Nephron progenitor cell (in vitro differentiated cells): ENCODE measurements at places on chromosomes 2 and 18.

DNA sequence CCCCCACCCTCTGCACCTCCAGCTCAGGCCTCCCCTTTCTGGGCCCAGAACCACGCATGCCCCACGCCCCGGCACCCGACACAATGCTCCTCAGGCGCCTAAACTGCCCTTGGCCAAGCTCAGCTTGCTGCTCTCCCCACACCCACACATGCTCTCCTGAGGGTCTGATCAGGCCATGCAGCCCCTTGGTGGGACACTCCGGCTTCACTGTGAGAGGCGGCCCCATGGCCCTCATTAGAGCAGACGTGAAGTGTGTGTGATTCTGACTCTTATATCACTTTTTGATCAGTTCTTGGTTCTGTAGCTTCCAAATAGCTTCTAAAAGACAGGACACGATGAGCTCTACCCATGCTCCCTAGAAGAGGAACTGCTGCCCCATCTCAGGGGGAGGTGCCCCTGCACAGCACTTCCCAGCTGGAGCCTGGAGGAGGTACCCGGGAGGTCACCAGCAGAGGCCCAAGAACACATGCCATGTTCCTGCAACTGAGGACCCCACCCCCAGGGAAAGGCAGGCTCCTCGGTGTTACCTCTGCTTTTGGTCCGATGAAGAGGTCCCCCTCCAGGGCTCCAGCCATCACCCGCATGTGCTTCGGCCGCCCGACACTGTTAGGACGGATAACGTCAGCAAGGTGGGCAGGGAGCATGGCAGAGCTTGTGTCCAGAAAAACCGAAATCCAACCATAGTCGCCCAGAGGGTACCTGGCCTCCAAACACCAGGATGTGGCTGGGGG lies 3.6 kb downstream of the ACTR1B start:
- DNase-seq = no peak

DNA sequence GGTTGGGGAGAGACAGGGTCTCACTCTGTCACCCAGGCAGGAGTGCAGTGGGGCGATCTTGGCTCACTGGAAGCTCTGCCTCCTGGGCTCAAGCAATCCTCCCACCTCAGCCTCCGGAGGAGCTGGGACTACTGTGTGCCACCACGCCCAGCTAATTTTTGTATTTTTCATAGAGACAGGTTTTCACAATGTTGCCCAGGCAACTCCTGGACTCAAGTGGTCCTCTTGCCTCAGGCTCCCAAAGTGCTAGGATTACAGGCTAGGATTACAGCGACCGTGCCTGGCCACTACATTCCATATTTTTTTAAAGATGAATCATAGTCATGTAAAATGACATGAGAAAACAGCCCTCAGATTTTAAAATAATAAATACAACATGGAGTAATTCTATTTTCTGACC lies 32.3 kb downstream of the CWC22 start:
- DNase-seq = no peak

DNA sequence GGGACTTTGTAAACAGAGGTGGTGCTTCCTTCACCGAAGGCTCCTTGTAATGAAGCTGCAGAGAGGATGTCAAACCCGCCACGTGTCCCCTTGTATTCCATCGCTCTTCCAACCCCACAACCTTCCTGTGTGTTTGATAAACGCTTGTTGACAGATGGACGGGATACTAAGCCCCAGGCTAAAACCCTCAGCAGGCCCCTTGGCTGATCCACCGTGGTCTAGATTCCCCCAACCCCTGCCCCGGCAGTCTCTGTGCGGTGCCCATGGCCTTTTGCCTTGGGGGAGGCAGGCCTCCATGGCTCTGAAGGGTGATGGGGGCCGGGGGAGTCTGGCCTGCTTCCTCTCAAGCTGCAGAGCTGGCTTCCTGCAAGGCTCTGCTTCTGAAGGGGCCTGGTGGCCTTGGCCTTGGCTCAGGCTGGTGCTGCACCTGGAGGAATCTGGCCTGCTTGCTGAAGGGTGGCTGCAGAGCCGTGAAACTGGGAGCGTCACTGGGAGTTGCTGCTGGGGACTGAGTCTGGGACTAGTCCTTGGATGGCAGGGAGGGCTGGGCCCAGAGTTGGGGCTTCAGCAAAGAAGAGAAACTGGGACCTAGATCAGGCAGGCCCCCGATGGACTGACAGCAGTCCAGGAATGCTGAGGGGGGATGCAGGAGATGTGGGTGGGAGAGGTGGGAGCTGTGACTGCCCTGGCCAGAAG lies 9.6 kb upstream of the NTSR2 start:
- no peak for DNase-seq

DNA sequence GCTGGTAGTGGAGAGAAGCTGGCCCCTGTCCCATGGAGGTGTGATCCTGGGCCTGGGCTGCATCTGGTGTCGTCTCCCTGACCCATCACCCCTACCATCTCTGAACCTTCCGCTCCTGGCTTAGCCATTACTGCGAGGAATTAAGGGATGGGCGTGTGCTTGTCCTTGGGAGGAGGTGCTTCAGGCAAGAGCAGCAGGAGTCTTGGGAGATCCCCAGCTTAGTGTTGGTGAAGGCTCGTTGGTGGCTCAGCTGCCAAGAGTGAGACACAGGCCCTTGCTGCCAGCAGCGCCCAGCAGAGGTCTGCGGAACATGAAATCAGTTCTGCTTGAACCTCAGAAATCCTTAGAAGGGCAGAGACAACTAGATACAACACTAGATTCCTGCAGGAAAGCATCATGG lies 59.9 kb upstream of the TGFA start:
- DNase-seq = no peak

- DNase-seq = no peak
These were observed 37.7 kb downstream of the ADAM23 start for GRCh38 chr2:206481056-206481455.

- DNase-seq = no peak
These were observed 67.5 kb downstream of the NYAP2 start for GRCh38 chr2:225466891-225467604.

- DNase-seq = no peak
These were observed 49.5 kb downstream of the KCNE4 start for GRCh38 chr2:223101340-223102039.

DNA sequence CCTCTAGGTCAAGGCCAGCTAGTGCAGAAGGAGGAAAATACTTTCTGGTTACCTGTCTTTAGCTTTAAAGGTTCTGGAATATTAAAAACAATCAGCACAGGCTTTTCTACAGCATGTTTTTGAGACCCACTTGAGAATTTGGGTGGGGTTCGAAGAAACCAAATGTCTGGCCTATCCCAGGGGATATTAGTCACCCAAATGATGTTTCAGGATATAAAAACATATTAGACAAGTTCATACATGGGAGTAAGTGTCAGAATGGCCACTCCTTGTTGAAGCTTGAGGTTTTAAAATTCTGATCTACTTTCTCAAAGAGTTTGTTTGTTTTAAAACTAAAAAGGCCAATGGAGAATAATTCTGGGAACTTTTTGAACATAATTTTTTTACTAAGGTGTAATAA lies 158.6 kb upstream of the DLX2 start:
- DNase-seq = no peak

GRCh38 chr2:59887366-59887765 lies 666.1 kb downstream of the BCL11A start:
- DNase-seq = no peak

GRCh38 chr2:146189541-146189940 lies 1655.3 kb upstream of the ACVR2A start:
- DNase-seq = no peak

DNA sequence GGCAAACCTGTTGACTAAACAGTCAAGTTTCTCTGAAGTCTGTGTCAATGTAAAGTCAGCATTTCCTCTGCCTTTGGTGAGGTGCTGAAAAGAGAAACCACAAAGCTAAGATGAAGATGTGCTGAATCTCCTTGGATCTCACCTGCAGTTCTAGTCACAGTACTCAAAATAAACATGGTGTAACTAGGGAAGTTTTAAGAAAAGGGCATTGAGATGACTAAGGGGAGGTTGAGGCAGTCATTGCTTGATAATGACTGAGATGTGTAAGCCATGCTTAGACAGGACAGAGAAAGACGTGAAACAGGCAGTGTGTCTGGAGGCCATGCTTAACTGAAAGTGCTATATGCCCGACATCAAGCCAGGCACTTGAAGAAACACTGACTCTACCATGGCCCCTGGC lies 1010.0 kb upstream of the CELF4 start:
- DNase-seq = no peak

GRCh38 chr2:235537186-235537585 lies 43.3 kb downstream of the AGAP1 start:
- no peak for DNase-seq

DNA sequence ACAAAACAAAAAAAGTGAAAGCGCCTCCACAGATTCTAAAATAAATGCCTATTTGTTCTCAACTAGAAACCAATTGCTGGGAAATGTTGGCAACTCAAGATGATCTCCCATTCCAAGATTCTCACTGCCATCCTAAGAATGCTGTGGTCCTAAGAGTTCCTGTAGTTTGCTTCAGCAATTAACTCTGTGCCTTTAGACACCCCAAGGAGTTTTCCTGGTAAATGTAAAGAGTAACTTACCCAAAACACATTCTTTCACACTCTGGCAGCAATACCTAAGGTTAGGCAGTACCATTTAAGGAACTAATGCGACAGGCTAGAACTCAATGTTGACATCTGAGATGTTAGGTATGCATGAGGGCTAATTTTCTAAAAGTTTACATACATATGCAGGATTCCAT lies 58.8 kb upstream of the TANK start:
- no peak for DNase-seq

DNA sequence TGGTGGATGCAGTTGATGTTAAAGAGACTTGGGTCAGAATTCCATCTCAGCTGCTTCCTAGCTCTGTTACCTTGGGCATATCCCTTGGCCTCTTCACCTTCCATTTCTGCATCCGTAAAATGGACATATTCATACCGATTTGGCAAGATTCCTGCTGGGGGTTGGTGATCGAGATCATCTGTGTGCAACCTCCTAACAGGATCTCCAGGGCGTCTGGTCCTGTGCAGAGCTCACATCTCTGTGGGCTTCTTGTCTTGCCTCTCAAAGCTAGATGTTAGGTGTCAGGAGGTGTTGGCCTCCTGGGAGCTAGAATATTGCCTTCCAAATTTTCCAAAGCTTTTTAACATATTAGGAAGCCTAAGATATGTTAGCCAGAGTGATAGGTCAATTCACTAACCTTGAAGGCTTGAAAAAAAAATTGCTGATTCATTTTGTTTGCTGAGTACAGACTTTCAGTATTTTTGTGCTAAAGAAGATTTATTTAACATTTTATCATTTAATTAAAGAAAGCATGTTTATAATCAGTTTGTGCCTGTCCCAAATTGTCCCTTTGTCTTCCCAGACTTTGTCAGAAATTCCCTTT lies 69.7 kb upstream of the ZNF516 start:
- DNase-seq = no peak

DNA sequence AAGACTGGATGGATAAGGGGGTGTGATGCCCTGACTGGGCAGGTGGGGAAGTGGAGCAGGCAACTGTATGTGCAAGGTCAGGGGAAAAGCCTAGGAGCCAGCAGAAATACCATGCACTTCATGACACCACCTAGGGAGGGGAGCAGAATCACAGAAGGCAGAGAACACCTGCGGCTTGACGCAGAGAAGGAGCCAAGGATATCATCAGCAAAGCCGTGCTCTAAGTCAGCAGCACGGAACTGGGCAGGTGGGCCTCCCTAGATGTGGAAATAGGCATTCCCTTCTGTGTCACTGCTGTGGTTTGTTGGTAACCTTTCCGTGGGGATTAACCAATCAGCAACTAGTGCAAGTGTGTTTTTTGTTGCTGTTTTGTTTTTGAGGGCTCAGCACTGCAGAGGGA lies 41.3 kb downstream of the HDLBP start:
- DNase-seq = no peak

- no peak for DNase-seq
These were observed 293.2 kb downstream of the TNS1 start for GRCh38 chr2:217709478-217710210.

DNA sequence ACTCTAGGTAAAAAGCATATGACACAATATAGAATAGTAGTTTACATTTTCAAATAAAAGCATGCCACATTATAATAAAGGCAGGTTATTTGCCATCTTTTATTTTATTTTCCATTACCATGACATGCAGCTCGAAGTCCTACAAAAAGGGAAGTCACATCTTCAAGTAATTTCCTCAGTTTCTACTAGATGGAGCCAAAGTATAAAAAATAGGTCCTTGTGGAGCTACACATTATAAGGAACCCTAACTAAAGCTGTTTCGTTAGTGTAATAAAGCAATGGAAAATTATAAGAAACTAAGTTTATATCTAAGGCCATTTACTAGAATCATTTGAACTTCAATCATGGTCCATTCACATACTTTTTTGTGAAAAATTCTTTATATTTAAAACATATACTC lies 674.5 kb downstream of the KCNJ3 start:
- DNase-seq = no peak

GRCh38 chr2:78397198-78397597 lies 628.3 kb upstream of the REG3G start:
- DNase-seq = no peak

DNA sequence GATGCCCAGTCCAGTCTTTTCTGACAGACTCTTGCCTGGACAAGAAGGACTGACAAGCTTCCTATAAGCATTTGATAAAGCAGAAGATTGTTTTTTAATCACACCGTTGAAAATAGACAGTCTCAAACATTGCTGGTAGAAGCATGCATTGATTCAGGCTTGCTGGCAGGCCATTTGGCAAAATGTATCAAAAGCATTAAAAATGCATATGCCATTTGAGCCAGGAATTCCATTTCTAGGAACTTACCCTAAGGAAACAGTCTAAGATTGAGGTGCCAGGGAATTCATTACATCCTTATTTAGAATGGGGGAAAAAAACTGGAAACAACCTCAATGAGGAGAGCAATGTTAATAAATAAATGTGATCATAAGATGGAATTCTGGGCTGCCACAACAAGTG lies 20.7 kb downstream of the LGALSL start:
- no peak for DNase-seq

DNA sequence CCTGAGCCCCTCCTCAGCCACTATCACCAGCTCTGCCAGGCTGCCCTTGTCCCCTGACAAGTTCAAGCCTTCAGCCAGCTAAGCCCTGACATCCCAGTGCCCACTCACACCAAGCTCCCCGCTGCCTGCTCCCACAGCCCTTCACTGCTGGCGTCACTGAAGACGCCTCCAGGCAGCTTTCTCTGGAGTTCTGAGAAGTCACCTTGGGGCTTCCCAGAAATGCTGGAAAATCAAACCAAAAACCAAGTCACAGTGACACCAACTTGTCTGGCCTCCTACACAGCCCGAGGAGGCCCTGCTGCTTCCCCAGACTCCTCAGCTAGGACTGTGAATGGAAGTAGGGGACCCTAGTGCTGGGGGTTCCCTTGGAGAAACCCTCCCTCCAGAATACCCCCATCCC lies 2.2 kb upstream of the TNS1 start:
- no peak for DNase-seq
